ENCODE measurements at places on chromosomes 16 and 17.
A peak's percentile ranks its signal among the peaks of the same experiment; 100 is the strongest.

DNA sequence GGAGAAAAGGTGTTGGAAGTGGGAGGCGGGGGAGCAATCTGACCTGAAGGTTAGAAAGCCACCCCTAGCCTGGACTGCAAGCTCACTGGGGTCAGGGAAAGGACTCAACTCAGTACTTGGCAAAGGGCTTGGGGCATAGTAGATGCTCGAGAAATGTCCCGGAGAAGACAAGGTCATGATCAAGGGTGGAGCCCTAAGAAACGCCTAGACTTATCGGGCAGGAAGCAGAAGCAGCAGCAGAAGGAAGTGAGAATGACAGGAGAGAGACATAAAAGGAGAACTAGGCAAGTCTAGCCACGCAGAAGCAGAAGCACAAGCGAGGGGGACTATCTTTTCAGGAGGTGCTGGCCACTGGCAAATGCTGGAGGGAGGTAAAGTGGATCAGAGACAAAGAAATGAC, 10.2 kb downstream of the COTL1 start:
- DNase-seq, result peak; percentile 91

GRCh38 chr17:40095944-40096791, 4.2 kb downstream of the NR1D1 start:
- no peak for DNase-seq

GRCh38 chr16:25966172-25967097, 274.7 kb downstream of the HS3ST4 start:
- DNase-seq, result no peak

DNA sequence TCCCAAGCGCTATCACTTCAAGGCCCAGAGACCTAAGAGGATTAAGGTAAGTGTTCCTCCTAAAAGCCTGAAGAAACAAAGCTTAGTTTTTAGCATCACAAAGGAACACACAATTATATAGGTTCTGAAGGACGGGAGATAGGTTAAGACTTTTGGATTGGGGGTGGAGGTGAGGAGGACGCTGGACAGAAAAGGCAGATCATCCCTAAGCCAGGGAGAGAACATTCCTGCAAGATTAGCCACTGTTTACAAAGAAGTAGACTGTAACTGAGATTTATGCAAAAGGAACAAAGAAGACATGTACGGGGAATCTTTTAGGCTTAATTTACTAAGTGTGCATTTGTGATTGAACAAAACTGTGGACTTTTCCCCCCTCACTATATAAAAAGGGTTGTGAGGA, 184.1 kb upstream of the IRX5 start:
- no peak for DNase-seq

DNA sequence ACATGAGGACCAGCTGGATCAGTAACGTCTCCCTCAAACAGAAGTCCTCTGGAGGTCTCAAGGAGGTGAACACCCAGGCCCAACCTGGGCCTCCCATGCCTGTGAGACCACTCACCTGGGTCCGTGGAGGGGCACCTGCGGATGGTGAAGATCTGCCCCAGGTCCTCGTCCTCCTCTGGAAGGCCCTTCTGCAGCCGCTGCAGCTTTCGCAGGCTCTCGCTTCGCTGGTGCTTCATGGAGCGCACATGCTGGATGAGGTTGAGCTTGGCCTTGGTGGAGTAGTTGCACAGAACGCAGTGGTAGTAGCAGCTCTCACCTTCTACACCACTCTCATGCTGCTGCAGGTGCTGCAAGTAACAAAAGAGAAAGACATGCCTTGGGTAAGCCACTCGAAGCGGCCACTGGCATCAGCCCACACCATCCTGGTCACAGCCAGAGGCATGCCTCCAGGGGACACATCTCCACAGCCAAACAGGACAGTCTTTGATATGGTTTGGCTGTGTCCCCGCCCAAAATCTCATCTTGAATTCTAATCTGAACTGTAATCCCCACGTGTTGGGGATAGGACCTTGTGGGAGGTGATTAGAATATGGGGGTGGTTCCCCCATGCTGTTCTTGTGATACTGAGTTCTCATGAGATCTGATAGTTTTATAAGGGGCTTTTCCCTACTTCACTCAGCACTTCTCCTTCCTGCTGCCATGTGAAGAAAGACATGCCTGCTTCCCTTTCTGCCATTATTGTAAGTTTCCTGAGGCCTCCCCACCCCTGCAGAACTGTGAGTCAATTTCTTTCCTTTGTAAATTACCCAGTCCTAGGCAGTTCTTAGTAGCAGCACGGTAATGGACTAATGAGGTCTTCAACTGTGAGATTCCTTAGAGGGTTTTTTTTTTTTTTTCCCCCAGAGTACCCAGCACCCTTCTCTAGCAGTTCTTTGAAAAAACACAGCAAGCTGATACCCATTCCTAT, 158.0 kb downstream of the ZFHX3 start:
- no peak for DNase-seq

DNA sequence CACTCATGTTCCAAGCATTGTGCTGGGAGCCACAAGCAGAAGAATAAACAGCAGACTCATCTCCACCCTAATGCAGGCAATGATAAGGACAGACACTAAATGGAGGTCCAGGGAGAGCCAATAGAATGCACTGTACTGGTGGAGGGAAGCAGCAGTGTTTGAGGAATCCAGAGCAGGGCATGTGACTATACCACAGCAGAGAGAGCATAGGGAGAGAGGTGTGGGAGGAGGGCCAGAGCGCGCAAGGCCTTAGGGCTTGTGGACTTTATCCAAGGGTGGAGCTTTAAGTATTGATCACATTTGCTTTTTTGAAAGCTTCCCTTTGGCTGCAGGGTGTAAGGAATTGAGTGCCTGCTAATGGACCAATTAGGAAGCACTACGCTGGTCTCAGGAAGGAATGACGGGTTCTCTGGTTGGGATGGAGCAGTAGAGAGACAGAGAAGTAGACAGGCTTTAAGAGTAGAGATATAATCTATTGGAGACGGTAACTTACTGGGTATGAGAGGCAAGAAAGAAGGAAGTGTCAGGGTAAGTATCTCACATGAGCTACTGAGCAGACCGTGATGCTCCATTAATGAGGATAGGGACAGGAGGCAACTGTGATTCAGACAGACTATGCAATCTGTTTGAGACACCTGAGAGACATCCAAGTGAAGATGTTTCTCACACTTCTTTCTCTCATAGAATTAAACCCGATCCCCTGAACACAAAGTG, 82.2 kb downstream of the MYO1D start:
- DNase-seq, result no peak

DNA sequence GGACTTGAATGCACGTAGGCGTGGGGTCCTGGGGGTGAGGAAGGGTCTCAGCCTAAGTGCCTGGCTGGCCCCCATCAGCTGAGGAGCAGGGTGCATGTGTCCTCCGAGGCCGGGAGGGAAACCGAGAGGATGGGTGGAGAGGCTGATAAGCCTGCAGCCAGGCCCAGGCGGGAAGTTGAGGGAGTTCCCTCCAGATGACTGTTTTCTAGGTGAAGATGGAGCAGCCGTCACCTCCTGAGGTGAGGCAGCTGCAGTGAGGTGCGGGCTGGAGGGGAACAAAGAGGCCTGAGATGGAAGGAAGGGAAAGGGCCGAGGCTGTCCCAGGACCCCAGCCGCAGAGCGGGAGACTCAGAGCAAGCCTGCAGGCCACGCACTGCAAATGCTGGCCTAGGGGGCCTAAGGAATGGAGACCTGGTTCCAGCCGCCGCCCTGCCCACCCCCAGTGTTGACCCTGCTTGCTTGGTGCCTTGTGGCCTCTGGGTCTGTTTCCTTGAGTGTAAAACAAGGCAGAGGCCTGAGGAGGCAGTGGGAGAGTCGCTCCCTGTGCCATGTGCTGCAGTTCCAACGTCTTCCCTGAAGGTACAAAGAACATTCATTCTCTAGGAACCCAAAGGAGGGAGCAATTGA, 3.0 kb downstream of the PECAM1 start:
- DNase-seq, result no peak

GRCh38 chr17:79792984-79793923, 3.6 kb downstream of the CBX8 start:
- DNase-seq, result no peak

GRCh38 chr17:59479141-59479540, 86.3 kb upstream of the DHX40 start:
- DNase-seq, result no peak

- peak; percentile 84 for DNase-seq
Observed at GRCh38 chr17:29390851-29391631, 878 bp downstream of the TAOK1 start.

DNA sequence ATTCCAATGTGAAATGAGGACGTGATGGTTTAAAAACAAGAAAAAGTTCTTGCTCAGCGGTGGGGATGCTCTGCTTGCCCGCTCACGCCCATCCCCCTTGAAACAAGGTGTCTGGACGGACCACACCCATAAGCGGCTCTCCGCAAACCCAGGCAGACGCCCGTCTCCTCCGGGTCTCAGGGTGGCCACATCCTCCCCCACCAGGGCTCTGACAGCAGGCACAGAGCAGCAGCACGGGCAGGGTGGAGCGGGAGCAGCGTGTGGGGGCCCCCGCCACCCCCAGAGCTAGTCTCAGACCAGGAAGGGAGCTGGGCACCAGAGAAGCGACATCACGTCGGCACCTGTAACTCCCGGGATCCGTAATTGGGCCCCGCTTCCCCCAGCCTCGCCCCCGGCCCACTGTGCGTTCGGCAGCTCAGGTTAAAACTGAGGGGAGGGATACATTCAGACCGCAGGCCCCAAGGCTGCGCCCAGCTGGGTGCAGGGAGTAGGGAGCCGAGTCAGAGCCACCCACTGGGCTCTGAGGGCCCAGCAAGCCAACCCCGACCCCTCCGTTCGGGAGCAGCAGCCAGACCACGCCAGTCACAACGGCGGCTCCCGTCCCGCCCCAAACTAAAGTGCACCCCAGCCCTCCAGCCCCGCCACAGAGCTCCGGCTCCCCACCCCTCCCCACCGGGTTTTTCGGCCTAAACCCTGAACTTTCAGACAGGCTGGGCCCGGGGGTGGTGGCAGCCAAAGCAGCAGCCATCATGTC, 22.0 kb downstream of the CLUH start:
- no peak for DNase-seq

- DNase-seq, result peak; percentile 69
Observed at GRCh38 chr17:36591434-36592315, at the start of gene DHRS11. Gene DHRS11, plus strand, starts transcription at chr17:36591879. Its CDS starts 131 bp downstream, at chr17:36592010.

GRCh38 chr17:48928876-48929811, 15.5 kb downstream of the SNF8 start:
- DNase-seq, result no peak

- DNase-seq, result no peak
Observed at GRCh38 chr16:66509576-66509975, 40.3 kb downstream of the TK2 start.

DNA sequence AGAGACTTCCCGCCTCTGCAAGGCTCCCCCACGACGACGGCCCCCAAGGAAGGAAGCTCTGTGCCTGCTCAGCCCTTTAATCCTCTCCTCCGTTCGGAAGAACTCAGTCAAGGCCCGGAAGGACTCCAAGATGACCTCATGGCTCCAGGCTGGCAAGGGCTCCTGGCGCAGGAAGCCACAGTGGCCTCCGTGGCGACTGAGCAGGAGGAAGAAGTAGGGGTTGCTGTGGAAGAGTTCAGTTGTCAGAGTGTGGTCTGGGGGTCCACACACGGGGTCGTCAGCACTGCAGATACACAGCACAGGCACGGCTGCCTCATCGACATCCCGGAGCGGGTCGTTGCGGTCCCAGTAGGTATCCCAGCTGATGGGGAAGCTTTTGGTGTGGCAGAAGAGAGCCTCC, 4.2 kb downstream of the ABHD15 start:
- DNase-seq, result no peak

Measured in AML-193 (cell line).